ENCODE measurements at places on chromosomes 4 and X.

DNA sequence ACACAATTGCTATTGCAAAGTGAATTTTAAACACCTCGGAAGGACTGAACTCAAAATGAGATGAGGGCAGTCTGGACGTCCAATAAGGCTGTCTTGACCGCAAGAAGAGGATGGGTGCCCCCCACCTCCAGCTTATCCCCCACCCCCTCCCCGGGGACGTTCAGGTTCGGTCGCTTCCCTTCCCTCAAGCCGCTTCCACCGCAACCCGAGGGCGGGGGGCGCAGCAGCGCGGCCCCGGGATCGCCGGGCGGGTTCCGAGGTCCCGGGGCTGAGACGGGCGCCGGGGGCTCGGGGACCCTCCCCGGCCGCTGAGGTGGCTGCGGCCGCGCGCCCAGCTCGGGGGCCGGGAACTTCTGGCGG, 480 bp downstream of the USP46 start:
- no peak for DNase-seq

DNA sequence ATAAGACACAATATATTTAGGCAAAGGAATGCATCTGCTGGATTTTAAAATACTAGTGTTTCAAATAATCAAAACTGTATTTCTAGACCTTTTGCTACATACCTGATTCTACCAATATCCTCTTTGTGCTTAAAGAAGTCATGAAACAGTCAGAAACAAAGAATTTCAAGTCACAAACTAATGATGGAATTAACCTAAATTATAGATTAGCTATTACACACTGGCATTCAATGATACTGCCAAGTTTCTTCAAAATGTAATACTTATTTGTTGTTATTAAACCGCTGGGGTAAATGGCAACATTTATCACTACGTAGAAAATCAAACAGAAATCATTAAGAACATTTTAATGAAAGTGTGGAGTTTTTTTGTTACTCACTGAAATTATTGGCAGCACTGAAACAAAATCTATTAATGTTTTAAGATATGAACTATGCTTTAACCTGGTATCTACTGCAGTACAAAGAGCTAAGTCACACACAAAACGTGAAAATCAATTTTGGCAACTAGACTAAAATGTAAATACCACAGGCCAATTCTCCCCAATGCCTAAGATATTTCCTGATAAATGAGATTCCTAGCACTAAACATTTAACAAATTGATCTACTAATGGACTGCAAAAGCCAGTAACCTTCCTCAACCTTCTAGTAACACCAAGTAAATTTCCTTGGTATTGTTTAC, 19.4 kb downstream of the PDGFC start:
- no peak for DNase-seq

DNA sequence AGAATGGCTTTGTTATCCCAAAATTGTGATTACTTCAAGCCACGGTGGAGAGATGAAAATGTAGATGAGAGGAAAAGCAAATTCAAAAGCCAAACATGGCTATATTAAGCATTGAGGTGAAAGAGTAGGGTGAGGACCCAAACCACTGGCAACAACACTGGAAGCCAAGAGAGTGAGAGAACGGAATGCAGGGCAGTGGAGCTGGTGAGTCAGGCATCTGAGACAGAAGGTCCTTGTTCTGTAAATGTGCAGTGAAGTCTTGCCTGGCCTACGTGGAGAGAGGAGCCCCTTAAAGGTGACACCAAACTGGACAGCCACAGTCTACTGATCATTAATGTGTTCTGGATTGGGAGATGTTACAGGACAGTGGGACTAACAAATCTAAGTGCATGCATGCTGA, 22.8 kb upstream of the SEC24B start:
- DNase-seq, result no peak

DNA sequence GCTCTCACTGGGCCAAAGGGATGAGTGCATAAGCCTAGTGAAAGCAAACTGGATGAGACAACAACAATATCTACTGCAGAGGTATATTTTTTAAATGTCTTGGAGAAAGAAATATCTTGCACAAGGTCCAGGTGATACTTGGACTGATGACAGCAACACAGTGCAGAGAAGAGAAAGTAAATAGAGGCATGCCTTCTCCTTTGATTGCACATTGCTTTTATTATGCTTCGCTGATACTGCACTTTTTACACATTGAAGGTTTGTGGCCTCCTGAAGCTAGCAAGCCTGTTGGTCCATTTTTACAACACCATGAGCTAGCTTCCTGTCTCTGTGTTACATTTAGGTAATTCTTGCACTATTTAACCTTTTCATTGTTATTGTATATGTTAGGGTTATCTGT, 189.0 kb upstream of the NDST3 start:
- DNase-seq, result no peak

DNA sequence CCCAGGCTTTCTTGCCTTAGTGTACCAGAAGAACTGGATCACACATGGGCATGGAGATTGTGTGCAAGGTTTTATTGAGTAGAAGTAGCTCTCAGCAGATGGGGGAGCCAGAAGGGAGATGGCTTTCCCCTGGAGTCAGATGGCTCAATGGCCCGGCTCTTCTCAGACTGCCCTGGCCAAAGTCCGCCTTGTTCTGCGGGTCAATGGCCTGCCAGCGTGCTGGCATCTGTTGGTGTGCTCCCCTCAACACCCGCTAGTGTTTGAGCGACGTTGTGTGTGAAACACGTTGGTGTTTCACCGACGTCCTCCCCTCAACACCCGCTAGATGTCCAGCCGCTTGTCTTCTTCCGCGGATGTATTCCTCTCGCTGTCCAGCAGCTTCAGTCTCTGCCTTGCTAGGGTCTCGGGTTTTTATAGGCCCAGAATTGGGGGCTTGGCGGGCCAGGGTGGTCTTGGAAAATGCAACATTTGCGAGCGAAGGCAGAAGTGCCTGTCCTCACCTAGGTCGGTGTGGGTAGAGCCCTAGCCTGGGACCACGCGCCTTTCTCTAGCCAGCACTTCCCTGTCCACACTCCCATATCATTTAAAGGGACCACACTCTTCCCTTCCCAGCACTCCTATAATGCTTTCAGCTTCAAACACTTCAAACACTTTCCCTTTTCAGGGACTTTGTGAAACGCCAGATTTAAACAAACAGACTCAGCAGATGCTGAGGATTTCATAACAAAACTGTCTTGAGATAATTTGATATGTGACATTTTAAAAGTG, 21.1 kb upstream of the PRKG2 start:
- DNase-seq, result no peak

DNA sequence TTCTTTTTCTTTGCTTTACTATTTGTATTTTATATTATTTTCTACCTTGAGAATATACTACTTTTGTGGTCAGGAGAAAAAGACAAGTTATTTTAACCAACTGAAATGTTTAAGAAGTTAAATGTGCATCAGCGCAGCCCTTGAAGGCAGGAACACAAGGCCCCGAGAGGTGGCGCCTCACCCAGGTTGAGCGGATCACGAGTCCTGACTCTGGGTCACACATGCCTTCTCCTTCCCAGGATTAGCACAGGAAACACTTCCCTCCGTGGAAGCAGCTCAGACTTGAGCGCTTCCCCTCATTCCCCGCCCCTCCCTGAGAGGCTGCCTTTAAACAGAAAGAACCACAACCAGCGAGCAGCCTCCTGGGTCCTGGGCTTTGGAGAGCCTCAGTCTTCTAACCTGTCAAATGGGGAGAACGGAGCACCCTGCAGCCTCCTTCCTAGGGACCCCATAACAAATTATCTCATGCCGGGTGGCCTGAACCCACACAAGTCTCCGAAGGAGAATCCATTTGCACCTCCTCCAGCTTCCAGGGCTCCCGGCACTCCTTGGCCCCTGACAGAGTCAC, 217.6 kb downstream of the AFAP1 start:
- DNase-seq, result no peak

Data from DMS79 (cell line).